ENCODE measurements at places on chromosomes 1 and 21.

GRCh38 chr1:59678493-59679228 is 136.1 kb upstream of the HOOK1 start:
- no peak for DNase-seq

DNA sequence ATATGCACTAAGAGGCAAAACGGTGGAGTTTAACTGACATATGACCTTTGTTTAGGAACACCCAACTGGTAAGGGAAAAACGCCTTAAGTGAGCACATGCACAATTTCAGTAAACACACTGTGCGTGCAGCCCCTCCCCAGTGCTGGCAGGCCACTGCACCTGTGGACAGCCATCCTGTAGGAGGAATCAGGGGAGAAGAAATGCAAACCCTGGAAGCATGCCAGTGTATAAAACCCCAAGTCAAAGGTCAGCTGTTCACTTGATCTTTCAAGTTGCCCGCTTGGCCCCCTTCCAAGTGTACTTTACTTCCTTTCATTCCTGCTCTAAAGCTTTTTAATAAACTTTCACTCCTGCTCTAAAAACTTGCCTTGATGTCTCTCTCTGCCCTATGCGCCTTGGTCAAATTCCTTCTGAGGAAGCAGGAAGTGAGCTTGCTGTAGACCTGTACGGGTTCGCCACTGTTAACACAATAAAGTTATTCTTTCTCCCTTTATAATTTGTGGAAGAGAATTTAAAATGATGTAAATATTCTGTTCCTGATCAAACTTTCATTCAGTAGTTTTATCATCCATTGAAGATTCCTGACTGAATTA is 31.8 kb downstream of the USP25 start:
- DNase-seq, result no peak

GRCh38 chr1:33424610-33425009 is 6.3 kb downstream of the PHC2 start:
- DNase-seq, result no peak

- DNase-seq, result no peak
Measured at GRCh38 chr1:183593356-183593755, 3.1 kb upstream of the NCF2 start.

DNA sequence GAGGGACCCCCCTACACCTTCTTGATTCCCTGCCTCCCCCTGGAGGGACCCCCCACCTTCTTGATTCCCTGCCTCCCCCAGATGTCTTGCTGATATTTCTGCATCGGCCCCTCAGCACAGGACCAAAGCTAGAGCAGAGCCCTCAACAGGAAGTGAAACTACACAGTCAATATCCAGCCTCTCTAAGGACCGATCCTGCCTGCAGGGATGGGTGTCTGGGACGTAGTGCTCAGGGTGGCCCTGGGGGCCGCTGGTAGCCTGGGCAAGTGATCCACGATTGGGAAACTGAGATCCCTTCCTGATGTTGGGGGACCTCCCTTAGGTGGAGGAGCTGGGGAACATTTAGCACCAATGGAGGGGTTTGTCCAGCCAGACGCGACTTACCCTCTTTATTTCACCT is 3.9 kb upstream of the LEFTY2 start:
- no peak for DNase-seq

- DNase-seq, result peak; percentile 80
Measured at GRCh38 chr1:202861420-202862132, 27.4 kb downstream of the RABIF start.

DNA sequence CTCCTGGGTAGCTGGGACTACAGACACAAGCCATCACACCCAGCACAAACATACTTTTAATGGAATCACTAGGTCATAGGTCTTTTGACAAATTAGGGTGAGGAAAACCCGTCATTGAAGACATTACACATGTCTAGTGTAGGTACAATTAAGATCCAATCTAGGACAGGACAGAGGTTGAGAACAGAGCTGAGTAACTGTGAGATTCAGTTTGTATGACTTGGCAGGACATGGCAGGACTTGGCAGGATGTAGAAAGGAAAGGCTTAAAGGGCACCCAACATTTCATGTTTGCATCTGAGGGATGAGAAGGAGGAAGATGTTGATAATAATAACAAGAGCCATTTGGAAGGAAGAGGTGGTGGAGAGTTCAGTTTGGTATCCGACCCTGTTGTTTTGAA is 483.8 kb downstream of the PCP4 start:
- DNase-seq, result no peak

GRCh38 chr1:7422081-7422480 is 349.0 kb upstream of the VAMP3 start:
- DNase-seq, result no peak

DNA sequence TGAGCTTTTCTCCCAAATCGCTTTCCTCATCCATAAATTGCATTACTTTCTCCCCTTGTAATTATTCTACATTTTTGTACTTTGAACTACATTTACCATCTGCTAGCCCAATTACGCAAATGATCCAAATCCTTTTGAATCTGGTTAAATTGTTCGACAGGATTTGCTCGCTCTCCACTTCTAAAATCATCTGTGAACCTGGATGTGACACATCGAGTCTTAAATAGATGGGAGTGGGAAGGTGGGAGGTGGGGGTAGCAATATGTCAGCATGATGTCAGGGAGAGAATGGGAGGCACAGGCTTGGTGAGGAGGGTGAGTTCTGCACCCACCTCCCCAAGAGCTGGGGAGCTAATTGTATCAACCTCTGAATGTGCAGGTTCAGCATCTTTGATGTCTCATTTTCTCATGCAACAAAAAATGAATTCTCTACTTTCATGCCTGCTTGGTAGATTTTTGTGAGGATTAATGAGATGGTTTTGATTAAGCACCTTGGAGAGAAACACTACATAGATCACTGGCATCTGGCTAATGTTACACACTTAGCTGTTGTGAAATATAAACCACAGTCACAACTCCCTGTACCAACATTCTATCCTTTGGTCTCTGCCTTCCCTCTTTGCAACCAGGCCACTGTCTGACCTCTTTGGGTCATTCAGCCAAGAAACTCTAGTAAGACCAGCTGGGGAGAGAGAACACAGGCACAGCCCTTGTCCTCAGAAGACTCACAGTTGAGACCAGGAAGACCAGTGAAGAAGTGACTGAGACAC is 165.1 kb downstream of the DAB1 start:
- no peak for DNase-seq

- no peak for DNase-seq
Measured at GRCh38 chr1:197825541-197825940, 50.3 kb upstream of the DENND1B start.

DNA sequence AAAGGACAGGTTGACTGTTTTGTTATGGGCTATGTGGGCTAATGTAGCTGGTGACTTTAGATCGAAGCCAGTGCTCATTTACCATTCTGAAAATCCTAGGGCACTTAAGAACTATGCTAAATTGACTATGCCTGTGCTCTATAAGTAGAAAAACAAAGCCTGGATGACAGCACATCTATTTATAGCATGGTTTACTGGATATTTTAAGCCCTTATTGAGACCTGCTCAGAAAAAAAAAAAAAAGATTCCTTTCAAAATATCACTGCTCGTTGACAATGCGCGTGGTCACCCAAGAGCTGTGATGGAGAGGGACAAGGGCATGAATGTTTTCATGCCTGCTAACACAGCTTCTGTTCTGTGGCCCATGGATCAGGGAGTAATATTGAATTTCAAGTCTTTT is 48.1 kb downstream of the CAMSAP2 start:
- no peak for DNase-seq

- no peak for DNase-seq
Measured at GRCh38 chr1:202568826-202569225, 141.4 kb downstream of the SYT2 start.

- no peak for DNase-seq
Measured at GRCh38 chr1:25996966-25997827, 666 bp downstream of the PAFAH2 start.

DNA sequence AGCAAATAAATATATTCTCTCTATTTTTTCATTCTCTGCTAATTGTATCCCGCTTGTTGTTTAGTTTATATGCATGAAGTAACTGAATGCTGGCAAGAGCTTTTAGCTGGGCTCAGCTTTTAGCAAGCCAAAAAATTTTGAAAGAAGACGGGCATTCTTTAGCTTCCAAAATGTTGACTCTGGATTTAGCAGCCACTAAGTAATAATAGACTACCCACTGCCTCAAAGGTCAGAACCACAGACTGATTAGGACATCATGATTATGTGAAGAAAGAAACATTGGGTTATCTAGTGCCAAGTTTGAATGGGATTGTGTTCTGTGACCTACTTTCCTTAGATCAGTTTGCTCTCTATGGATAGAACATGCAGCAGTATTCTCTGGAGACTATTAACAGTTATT is 80.3 kb upstream of the DPH5 start:
- no peak for DNase-seq

All from NCI-H748 treated with DMSO at 0.1 percent for 48 hours (cell line).